MV-4-11 (cell line): ENCODE measurements at places on chromosomes 3 and 15.

DNA sequence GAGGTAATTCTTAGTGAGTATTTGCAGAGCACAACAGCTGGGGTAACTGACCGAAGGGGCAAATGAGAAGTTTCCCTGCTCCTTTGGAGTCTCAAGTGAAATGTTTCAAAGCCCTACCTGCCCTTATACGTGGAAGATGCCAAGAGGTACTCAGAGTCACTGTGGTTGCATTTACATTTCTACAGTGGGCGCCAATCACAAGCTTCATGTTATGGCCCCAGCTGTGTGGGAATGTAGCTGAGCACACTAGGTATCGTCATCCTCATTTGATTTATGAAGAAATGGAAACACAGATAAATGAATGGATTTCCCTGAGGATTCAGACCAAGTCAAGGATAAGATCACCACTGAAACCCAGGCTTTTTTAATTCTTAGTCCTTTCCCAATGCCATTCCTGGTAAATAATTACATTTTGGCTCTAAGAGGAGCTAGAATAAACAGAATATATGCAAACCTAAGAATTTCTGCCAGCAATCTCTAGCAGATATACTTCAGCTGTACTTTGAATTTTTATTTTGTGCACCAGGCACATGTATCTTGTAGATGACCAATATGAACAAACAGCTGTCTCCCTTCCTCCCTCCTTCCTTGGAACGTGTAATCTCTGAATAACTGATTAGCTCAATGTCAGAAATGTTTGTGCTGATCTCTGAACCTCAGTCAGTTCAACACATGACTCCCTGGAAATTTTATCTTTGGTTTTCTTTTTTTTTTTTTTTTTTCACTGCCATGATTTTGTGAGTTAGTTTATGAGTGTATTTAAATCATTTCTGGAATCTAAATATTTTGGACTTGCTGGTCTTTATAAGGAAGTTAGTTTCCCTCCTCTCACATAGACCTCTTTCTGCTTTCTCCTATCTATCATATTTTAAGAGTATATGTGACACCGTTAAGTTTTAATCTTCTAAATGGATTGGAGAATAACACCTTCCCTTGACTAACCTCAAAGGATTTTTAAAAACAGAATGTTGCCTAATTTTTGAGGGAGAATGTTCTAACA is 69.2 kb downstream of the MAP2K5 start:
- DNase-seq: no peak

GRCh38 chr3:179967622-179968021 is 69.1 kb downstream of the PEX5L start:
- no peak for DNase-seq

GRCh38 chr15:64004587-64004986 is 41.7 kb downstream of the DAPK2 start:
- no peak for DNase-seq

DNA sequence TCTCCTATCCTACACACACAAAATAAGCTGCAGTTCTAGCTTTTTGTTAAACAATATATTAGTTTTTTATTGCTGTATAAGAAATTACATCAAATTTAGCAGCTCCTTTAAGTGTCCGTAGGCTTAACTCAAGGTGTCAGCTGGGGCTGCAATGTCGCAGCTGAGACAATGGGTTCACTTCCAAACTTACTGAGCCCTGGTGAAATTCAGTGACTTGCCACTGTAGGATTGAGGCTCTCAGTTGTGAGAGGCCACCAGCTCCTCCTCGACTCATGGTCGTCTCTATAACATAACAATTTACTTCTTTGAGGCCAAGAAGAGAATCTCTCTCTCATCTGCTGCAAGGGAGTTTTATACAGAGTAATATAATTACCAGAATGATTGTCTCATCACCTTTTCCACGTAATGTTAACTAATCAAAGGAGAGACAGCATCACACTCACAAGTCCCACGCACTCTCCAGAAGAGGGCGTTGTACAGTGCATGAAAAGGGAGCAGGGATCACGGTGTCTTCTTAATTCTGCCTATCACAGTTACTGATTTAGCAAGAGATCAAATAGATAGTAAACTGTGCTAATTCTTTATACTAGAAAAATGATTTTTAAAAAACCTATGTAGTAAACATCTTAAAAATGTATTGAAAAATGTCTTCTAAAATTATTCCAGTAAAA is 735.6 kb upstream of the GBE1 start:
- no peak for DNase-seq

DNA sequence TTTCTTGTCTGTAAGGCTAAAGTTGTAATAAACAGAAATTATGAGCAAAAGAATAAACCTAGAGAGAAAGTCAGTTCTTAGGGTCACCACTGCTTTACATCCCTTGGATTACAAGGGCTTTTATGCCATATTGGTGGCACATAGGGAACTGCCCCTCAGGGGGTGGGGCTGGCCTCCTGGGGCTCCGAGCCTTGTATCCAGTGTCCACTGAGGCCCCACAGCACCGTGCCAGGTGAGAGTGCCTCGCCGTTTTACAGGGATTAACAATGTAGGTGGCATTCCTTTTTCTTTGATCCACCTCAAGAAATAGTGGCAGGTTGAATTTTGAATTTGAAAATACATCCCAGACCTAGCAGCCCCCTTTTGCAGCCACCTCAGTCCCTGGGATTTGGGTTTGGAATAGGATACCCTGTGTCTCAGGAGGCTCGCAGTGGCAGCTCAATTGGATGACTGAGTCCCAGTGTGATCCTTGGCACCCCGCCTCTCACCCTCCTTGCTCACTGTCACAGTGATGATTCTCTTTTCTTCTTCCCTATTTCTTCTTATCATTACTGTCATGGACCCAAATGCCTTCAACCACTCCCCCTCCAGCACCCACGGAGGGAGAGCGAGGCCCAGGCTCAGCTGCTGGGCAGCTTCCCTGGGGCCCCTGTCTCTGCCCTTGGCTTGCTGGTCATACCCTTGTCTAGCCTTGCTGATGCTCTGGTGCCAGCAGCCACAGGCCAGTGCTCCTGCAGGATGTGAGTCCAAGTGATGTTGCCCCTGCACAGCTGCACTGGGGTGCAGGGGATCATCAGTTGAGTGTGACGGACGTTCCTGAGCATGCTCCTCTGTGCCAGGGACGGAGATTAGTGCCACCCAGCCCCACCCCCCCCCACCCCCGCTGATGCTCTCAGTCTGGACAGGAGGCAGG is 137.9 kb downstream of the DNAJB8 start:
- no peak for DNase-seq

GRCh38 chr15:35150361-35150760 is 65.3 kb upstream of the NANOGP8 start:
- DNase-seq: no peak

DNA sequence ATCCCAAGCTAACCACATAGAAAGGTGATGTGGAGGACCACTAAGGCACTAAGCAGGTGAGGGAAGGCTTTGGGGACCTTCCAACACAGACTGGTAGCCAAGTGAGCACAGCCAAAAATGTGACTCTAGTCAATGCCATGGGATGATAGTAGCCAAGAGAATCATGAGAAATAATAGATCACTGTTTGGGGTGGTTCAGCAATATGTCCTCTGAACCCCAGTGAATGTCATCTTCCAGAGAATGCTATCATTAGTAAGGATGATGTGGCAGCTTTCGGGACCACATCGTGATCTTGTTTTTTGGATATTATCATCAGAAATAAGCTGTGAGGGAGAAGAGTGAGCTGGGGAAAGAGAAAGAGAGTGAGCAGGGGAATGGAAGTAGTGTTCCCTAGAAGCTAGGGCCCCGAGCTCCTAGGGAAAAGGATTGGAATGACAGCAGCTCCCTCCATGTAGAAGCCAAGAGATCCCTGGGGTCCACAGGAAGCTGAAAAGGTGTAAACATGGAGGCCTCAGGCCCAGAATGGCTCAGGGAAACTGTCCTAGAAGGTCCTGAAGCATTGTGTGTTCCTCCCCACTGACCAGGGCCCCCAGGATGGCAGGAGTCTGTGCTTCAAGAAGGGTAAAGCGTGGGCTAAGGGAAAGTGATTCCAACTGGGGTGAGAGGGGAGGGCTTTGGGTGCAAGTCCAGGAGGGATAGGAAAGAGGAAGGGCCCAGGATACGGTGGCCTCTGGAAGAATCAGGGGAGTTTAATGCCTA is 56.6 kb upstream of the KLF13 start:
- DNase-seq: no peak

DNA sequence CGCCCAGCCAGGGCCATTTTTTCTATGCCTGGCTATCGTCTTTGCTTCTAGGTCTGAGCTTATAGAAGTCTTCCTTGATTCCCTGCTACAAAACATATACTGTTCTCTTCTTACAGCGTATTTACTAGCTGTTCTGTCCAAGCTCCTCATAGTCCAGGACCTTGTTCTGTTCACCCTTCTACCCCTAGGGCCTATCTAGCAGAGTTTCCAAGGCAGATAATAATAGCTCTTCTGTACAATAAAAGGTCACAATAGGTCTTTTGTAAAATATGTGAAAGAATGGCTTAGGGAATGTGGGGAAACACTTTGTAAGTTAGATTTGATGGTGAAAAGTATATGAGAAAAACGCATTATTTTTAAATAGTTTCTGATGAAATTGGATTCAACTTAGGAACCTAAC is 158.2 kb downstream of the P3H2 start:
- DNase-seq: no peak
